HuH-7 (cell line): ENCODE measurements at places on chromosomes 3 and 15.

GRCh38 chr3:88046766-88047165 lies 12.0 kb downstream of the CGGBP1 start:
- no peak for DNase-seq

DNA sequence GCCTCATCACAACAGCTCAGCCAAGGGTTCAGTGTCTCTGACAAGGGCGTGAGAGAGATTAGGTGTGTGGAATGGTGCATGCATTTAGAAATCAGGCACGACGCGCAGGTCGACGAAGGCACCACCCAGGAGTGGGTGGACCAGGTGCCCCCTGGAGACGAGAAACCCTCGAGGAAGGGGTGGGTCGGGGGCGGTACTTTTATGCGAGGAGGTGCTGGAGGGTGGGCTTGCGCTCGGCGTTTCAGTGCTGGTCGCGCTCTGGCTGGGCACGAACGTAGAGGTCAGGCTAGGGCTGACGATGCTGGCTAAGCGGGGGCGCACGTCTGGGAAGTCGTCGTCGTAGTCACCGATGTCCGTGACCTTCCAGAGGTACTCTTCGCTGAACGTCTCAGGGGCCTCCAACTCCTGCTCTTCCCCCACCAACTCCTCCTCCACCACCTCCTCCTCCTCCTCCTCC lies 393 bp downstream of the ERICH6 start:
- DNase-seq, result no peak

DNA sequence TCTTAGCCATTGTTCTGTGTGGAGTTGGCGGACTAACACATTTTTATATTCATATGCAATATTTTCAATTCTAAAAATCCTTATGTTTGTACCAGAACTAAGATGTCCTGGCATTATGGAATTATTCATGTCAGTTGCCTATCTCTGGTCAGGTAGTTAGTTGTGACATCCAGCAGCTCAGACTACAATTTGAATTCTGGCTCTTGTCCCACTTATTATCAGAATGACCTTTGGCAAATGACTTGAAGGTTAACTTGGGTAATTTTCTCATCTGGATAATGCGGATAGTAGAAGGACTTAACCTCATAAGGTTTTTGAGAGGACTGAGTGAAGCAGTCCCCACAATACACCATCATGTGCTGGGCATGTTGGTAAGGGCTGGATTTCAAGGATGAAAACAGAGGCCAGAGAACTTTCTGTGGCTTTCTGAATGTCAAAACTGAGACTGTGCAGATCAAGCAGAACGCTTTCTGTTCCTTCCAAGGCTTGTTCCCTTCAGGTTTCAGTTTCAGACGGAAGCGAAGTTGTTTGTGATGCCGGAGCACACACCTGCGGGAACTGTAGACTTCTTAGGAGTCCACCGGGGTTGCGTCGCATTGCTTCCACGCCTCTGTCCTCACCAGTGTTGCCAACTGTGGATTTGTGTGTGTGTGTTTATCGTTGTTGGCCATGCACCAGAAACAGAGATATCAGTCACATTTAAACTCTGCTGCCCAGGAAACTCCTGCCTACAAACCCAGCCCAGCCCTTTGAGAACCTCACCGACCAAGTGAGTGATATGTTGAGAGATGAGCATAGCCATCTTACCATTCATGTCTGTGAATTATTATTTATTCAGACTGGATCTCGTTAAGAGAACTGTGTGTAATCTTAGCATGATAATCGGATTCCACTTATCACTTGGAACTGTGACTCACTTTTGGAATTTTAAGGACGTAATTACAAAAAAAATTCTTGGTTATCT lies 76.0 kb downstream of the PTPRG start:
- no peak for DNase-seq

GRCh38 chr15:89542369-89542768 lies 32.9 kb upstream of the TICRR start:
- no peak for DNase-seq
